ENCODE measurements at places on chromosomes 1 and 21.

- DNase-seq: peak; percentile 65
Measured at GRCh38 chr1:87983841-87984240, 655.2 kb downstream of the LMO4 start.

GRCh38 chr1:172588296-172589291 is 55.6 kb downstream of the SUCO start:
- DNase-seq: peak; percentile 84

GRCh38 chr1:178768423-178768822 is 43.4 kb downstream of the RALGPS2 start:
- DNase-seq: peak; percentile 41

GRCh38 chr1:244576259-244576892 is 76.5 kb upstream of the DESI2 start:
- DNase-seq: no peak

DNA sequence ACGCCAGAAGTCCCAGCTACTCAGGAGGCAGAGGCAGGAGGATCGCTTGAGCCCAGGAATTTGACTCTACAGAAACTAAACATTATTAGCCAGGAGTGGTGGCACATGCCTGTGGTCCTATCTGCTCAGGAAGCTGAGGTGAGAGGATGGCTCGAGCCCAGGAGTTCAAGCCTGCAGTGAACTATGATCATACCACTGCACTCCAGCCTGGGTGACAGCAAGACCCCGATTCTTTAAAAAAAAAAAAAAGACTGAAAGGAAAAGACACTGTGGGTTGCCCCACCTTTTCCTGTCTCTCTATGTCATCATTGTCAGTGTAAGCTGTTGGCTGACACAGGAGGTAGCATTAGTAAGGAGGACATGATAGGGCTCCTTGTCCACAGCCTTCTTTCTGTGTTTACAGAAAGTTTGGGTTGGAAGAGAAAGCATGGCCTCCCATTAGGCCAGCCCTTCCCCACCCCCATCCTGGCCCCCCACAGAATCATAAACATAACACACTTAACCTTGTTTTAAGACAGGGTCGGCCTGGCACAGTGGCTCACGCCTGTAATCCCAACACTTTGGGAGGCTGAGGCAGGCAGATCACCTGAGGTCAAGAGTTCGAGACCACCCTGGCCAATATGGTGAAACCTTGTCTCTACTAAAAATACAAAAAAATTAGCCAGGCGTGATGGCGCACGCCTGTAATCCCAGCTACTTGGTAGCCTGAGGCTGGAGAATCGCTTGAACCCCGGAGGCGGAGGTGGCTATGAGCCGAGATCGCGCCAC is 20.6 kb upstream of the RCAN3 start:
- no peak for DNase-seq

DNA sequence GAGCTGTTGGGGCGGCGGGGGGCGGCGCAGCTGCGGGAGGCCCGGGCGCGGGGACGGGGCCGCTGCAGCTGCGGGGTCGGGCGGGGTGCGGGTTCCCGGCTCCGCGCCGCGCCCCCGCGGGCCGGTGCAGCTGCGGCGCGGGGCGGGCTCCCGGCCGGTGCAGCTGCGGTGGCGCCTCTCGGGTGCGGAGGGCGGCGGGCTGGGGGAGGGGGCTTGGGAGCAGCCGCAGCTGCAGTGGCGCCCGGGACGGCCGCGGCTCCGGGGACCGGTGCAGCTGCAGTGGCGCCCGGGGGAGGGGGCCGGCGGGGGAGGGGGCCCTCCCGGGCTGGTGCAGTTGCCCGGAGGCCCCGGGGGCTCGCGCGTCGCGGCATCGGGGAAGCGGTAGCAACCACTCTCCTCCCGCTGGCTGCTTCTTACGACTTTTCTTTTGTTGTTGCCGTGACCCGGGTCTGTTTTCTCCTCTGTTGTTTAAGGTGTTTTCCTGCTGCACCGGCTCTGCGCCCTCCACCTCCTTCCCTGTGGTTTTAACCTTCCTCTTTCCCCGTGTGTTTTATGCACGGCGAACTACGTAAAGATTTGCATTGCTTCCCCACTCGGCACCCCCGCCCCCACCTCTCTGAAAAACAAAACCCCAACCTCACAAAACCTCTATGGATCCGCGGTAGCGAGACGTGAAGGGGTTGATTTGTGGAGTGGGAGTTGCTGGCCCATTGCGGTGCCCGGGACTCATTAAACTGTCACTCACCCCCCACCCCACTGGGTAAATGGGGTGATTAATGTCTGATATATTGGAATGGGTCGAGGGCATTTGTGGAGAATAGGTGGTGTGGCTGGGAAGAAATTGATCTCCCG is 1.7 kb upstream of the ZBTB18 start:
- DNase-seq: no peak

DNA sequence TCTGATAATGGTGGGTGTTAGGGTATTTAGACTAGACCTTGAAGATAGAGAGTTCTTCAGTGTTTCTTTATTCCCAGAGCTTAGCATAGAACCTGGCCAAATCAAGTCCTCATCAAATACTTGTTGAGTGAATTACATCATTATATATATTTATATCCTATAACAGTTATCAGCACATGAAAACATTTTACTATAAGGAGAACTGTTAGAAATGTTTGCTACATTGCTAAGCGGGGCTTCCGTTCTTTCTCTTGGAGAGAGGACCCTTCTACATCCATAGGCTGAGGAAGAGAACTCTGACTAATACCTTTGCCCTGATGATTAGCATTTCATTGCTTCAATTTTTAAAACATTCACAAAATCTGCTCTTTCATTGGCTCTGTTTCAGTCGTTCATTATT is 66.5 kb upstream of the NBL1 start:
- DNase-seq: no peak

DNA sequence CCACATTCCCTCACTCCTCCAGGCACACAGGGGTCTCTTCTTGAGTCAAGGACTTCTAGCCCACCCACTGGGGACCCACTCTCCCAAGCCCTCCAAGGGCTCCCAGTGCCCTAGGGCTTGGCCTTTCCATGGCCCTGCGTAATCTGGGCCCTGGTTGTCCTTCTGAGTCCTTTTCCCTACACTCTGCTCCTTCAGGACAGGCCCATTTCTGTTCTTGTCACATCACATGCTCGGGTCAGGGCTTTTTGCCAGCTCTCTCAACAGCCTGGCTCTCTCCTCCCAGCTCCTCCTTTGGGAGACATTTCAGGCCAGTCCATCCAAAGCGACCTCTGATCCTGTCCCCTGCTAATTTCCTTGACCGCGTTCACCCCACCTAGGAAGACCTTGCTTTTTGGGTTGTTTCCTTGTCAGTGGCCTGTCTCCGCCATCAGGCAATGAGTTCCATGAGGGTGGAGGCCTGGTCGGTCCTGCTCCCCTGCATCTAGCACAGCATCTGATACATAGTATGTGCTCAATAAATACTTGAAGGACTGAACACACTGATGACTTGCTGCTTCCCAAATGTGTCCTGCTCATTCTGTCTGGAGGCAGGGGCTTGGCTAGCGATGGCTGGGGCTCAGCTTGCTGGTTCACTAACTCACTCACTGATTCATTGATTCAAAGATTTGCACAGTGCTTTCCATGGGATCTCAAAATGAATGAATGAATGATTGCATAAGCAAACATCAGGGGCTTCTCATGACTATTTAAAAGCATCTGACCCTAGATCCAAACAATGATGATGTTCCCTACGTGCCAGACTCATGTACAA is 44.8 kb downstream of the DHRS3 start:
- no peak for DNase-seq

GRCh38 chr1:224730540-224730939 is 114.4 kb downstream of the CNIH3 start:
- DNase-seq: peak; percentile 40

- DNase-seq: no peak
Measured at GRCh38 chr21:17370263-17370662, 142.6 kb upstream of the CXADR start.

- peak; percentile 94 for DNase-seq
Measured at GRCh38 chr1:61851849-61852669, 109.8 kb downstream of the PATJ start.

DNA sequence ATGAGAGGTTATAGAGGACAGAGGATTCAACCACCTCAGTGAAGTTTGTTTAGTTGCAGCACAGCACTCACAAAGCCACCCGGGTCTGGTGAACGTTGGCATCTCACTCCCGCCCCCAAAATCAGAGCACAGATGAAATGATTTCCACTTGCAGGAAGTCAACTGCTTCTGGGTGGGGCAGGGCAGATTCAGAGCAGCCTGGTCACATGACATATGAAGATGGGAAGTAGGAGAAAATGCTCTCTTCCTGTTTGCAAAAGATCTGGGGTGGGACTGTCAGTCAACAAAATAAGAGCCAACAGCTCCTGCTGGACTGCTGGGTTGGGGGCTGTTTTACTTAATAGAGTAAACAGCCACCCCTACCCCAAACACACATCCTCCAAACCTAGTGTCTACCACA is 43.2 kb downstream of the LRRC71 start:
- DNase-seq: no peak

GRCh38 chr1:3518256-3518655 is 63.8 kb downstream of the ARHGEF16 start:
- no peak for DNase-seq

GRCh38 chr1:237033061-237033460 is 8.9 kb upstream of the RYR2 start:
- no peak for DNase-seq

GRCh38 chr1:31335007-31335406 is 37.9 kb downstream of the FABP3 start:
- DNase-seq: peak; percentile 64

GRCh38 chr1:153253693-153254092 is 5.8 kb upstream of the LORICRIN start:
- DNase-seq: no peak

- DNase-seq: no peak
Measured at GRCh38 chr1:112044745-112045144, 55.3 kb upstream of the KCND3 start.

- no peak for DNase-seq
Measured at GRCh38 chr1:114025609-114026401, 46.5 kb downstream of the OLFML3 start.

DNA sequence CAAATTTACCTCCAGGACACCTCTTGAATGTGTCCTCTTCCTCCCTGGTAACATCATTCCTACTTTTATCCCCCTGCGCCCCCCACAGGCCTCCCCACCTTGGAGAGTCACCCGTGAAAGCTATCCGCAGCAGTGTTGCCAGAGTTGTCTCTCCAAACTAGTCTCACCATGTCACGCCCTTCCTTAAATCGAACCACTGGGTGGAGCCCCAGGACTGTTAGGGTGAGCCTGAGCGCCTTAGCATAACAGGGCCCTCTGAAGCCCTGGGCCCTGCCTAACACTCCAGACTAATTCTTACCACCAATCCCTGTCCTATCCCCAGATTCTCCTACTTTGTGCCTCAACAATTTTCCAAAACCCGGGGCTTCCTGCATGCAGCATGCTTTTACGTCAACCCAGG is 35.0 kb downstream of the HSD3B2 start:
- no peak for DNase-seq

DNA sequence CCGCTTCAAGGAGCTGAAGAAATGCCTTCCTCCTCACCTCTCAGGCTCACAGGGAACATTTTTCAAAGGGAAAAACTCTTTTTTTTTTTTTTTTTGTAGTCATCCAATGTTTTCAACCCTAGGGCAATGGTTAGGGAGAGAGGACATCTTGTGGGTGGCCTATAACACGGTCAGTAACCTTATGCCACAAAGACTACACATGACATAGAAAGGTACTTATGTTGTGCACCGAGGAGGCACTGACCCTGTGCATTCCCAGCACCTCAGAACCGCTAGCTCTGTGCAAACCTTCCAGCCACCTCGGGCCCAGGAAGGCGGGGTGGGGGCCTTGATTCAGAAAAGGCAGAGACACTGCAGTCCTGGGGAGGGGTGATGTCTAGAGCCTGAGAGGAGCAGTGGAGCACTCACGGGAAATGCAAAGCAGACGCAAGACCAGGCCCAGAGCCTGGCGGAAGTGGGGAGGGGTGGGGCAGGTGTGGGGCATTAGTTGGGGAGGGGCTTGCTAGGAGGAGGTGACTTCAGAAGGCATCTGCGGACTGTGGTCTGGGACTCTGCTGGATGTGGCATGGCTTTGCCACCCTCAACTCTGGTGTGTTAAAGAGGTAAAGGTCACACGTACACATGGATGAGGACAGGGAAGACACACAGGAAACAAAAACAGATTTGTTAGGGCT is 68.6 kb downstream of the MDM4 start:
- no peak for DNase-seq

DNA sequence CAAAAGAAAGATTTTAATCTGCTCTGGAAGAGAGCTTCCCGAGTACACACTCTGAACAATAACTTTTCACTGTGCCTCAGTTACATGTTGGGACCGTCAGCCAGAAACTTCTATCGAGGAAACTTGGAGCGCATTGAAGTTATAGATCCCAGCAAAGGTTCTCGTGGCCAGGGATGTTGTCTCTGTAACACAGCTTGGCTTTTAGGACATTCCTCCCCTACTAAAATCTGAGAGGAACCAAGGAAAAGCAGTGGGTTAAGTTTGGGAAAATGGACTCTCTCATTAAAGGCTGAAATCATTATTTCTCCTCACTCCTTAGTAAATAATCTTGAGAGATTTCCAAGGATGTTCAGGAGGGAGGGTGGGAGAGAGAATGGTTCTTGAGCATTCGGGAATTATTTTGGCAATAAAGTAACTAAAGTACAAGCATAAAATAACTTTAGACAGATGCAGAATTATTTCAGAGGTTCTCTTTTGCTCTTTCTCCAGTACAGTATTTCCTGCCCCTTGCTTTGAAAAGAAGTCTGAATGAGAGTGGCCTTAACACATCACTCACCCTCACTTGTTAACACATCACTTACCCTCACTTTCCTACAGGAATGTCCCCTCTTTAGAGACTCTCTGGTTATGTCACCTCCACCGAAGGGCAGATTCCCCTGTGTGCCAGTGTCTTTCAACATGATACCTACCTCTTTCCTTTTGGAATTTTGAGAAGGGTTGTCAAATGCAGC is 1.8 kb upstream of the NFIA start:
- peak; percentile 32 for DNase-seq

DNA sequence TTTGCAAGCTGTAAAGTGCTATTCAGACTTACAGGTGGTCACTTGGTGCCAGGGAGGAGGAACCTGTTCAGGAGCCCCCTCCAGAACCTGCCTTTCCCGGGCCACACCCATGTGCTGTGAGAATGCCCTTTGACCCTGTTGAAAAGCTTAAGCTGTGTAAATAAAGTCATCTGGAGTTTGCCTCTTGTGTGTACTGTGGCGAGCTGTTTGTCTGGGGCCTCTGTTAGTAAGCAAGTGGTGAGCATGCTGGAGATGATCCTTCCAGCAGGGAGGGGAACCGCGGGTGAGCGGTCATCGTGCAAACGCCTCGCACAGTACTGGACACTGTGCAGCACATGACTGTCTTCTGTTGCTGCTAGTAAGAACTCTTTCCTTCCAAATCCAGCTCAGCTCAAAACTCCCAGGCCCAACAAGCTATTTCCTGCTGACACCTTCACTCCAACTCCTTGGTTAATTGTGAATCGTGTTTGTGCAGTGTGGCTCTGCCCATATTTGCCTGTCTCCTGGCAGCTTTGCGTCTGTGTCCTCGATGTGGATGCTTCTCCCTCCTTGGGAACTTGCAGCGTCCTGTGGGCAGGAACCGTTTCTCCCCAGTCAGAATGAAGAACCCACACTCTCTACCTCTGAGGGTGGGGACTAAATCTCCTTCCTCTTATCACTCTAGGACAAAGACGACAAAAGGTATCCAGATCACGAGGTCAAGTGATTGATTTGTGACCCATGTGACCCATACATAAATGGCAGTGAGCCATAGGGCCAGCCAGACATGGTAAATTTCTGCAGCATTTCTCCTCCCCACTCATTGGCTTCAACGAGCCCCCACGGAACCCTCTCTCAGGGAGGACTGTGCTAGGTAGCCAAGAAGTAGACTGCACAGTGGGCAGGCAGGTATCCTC is 13.9 kb upstream of the BTG2 start:
- DNase-seq: no peak

GRCh38 chr1:231924180-231924579 is 297.6 kb downstream of the DISC1 start:
- no peak for DNase-seq

GRCh38 chr1:24566236-24566867 is 10.5 kb downstream of the NCMAP start:
- no peak for DNase-seq

Measured in fibroblast of the aortic adventitia (primary cell).